Left renal cortex interstitium (tissue), 4 donors: ENCODE measurements at places on chromosomes 12 and 14.

DNA sequence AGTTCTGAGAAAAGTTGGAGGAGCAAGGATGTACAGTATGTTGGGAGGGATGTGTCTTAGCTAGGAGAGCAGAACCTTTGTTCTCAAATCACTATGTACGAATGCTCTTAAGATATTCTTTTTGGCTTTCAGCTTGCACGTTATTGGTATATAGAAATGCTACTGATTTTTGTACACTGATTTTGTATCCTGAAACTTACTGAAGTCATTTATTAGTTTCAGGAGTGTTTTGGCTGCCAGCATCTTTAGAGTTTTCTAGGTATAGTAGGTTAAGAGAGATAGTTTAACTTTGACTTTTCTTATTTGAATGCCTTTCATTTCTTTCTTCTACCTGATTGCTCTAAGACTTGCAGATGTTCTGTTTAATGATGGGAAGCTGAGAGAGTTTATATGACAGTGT is 442.8 kb upstream of the FBXO33 start:
- DNase-seq, result no peak

DNA sequence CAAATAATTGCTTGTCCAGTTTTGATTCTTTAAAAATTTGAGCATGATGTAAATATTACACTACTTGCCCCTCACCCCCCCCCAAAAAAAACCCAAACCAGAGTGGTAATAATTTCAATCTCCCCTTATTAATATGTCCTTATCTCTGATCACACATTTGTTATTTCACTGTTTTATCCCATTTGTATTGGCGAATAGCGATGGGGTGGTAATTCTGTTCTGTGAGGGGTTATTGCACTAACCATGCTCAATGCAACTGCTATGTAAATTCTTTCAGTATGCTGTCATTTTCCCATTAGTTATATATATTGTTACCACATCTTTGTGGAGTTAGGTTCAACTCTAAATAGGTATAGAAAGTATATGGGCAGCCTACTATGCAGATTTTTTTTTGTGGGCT is 1.1 kb downstream of the RIMKLB start:
- DNase-seq, result no peak

DNA sequence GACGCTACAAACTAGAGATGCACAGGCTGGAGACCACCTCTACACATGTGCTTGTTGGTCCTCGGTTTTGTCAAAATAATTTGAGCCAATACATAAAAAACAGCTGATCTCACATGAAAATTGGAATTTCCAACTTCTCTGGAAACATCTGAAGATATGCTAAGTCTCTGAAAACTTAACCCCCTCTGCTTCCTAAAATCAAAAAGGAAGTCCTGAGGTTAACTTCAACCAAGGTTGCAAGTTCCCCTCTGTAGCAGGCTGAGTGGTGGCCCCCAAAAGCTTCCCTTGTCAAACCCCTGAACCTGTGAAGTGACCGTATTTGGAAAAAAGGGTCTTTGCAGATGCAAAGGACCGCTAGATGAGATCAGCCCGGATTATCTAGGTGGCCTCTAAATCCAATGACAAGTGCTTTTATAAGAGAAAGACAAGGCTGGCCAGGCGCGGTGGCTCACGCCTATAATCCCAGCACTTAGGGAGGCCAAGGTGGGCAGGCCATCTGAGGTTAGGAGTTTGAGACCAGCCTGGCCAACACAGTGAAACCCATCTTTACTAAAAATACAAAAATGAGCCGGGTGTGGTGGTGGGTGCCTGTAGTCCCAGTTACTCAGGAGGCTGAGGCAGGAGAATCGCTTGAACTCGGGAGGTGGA is 32.0 kb upstream of the VPS37B start:
- DNase-seq, result no peak

DNA sequence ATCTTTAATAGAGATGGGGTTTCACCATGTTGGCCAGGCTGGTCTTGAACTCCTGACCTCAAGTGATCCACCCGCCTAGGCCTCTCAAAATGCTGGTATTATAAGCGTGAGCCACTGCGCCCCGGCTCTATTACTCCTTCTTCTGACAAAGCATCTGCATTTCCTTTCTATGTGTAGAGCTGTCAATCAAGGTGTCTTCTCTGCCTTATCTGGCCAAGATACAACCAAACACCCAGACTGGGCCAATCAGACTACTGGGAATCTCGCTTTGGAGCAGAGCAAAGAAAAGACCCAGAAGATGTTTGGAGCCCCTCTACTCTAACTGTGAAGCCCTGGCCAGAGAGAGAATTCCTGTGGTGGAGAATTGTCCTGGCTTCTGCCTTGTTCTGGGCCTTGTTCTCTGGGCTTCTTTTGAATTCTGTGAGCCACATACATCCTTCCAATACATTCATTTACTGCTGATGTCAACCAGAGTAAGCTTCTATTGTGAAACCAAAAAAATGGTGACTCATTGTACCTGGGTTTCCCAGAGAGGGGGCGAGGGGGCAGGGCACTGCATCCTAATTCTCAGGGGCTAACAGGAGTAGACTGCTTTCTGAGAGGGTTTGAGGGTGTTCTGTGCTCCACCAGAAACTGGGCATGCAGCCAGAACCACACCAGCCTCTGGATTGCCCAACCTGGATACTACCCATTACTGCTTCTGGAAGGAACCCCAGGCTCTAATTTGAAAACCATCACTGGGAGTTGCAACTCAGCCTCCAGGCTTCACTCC is 18.8 kb upstream of the FLVCR2 start:
- DNase-seq, result no peak

DNA sequence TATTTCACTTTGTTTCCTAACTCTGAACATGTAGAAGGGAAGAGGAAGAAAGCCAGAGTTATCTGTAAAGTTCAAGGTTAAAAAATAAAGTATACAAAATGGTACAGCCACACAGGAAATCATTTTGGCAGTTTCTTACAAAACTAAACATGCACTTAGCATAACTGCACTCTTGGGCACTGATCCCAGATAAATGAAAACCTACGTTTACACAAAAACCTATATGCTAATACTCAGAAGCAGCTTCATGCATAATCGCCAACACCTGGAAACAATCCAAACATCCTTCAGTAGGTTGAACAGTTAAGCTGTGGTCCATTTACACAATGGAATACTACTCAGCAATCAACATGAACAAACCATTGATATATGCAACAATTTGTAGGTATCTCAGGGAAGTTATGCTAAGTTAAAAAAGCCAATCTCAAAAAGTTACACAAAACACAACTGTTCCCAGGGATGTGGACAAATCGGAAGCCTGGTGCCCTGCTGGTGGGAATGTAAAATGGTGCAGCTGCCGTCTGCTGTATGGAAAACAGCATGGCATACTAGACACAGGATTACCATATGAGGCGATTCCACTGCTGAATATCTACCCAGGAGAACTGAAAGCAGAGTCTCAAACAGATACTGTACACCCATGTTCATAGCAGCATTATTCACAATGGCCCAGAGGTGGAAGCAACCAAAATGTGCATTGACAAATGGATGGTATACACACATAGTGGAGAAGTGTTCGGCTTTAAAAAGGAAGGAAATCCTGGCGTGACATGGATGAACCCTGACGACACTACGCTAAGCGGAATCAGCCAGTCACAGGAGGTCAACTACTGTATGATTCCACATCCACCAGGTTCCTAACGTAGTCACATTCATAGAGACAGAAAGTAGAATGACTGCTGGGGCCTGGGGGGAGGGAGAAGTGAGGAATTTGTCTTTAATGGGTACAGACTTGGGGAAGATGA is 37.7 kb downstream of the NRDE2 start:
- no peak for DNase-seq

DNA sequence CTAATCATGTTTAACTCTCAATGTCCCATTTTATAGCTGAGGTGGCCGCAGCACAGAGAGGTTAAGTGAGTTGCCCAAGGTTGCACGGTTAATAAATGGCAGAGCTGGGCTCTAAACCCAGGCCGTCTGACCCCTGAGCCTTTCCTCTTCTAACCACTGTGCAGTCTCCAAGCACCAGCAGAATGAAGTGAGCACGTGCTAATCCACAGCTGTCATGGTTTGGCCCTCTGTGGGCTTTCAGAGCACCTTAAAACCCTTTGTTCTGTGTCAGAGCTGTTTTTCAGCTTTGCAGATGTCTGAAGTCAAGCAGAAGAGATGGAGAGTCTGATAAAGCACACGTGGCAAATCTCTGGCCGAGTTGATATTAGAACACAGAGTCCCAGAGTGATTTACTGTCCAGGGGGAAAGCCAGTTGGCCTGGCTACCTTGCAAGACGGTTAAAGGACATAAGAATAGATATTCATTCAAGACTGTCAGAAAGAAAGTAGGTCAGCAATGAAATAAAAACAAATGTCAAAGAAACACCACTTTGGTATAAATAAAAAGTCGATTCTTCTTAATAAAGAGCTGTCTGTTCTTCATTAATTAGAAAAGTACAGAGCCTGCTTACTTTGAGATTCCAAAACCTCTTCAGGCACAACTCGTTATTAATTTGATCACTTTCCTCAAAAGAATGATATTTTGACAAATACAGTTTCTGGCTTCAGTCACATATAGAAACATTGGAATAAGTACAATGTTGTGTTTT is 107.3 kb downstream of the CRADD start:
- no peak for DNase-seq

- no peak for DNase-seq
Measured at GRCh38 chr12:116339062-116339461, 61.6 kb upstream of the MED13L start.

- no peak for DNase-seq
Measured at GRCh38 chr12:87809916-87810315, 219.3 kb downstream of the C12orf50 start.

DNA sequence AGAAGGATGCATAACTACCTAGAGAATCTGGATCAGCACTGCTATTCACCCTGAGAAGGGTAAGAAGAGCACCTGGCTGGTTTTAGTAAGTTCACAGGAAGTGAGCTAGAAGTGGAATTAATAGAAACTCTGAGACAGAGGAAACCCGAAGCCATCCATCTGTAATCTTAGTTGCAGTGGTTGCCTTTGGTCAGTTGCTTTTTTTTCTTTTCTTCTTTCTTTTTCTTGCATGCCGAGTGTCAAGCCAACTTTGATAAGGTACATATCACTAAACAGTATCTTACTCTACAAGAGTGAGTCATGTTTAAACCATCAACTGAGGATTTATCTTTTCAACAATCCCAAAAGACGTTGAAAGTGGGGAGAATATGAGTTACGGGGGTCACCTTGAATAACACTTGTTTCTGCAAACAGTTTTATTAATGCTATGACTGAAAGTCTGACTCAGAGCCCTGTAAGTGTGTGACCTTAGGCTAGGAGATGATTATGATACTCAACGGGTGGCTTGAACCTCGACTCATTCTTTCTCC is 26.7 kb downstream of the C12orf75 start:
- DNase-seq, result no peak

DNA sequence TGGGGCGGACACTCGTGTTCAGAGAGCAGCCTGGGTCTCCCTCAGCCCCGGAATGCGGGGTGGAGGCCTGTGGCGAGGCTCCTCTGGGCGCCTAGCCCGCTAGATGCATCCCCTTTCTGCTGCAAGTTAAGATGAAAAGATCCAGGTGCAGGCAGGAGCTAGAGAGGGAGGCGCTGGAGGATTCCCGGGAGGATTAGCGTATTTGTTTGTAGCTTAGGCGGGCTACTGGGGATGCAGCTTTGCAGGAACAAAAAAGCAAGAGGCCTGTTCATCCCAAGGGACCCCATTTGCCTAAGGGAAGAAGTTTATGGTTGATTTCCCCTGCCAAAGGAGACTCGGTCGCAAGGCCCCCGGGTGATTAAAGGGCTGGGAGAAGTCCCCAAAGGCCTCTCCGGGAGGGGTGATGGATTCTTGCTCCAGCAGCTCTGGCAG is 824 bp downstream of the CCDC177 start:
- DNase-seq, result no peak

- no peak for DNase-seq
Measured at GRCh38 chr12:2039034-2039433, 13.8 kb upstream of the CACNA1C start.

- DNase-seq, result no peak
Measured at GRCh38 chr12:75489187-75489586, 8.6 kb downstream of the GLIPR1 start.

DNA sequence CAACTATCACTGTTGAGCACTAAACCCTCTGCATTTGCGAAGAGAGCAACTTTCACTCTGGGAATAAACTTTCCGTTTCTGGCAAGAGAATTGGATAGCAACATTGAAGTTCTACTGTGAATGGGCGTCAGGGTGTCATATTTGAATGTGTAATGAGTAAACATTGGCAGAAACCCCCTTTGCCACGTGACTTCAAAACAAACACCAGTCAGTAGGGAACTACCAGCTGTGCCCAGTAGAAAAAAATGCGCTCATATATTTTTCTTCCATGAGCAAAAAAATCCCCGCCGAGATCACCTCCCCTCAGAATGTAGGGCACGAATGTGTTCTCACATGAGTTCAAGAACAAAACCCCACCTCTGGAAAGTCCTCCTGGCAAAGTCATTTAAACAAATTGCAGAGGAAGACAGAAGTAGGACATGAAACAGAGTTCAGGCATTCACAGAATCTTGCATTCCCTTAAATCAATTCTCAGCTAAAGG is 80.6 kb downstream of the BTG1 start:
- DNase-seq, result no peak

- no peak for DNase-seq
Measured at GRCh38 chr14:43410631-43411030, 1096.5 kb downstream of the FSCB start.

- DNase-seq, result peak; percentile 0
Measured at GRCh38 chr12:66352197-66352596, 49.9 kb downstream of the HELB start.

GRCh38 chr14:64723691-64724577 is 19.7 kb downstream of the PLEKHG3 start:
- no peak for DNase-seq

DNA sequence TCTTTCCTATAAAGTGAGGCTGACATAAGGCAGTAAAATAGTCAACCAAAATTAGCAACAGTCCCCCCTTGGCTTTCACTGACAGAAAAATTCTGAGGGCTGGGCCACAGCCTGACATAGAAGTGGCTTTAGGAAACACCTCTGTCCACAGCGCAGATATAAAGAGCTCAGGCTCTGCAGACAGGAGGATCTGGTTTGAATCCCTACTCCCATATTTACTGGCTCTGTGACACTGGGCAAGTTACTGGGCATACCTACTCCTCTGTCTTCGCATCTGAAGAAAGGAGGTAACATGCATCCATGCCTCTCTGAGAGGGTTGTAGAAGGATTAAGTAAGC is 95.3 kb downstream of the STXBP6 start:
- no peak for DNase-seq

- DNase-seq, result no peak
Measured at GRCh38 chr14:31941487-31941886, 135.6 kb upstream of the ARHGAP5 start.

DNA sequence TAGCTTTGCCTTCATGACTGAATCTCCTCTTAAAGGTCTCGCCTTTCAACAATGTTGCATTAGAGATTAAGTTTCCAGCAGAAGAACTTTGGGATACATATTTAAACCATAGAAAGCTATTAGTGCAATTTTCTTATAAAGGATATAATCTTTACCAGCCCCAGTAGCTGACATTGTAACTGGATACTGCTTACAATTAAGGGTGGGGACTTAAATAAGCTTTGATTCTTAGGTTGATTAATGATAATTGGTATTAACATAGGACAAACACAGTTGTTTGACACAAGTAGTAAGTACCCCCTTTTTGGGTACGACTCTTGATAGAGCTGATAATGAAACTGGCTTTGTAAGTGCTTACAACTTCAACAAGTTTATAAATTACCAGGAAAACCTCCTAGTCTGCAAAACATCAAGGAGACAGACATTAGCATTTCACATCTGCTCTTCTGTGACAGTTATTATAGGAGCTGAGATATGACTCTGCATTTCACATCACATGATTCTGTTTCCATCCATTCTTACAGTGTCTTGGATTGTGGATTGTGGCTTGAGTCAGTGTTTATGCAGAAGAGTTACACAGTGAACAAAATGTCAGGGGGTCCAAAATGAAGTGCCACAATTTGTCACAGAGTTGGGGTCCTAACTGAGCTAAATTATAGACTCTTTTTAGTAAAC is 249.1 kb upstream of the E2F7 start:
- DNase-seq, result no peak
